ENCODE measurements at places on chromosomes 3 and 15.

GRCh38 chr3:153285194-153285641, 123.2 kb downstream of the RAP2B start:
- no peak for DNase-seq

GRCh38 chr3:128784232-128784631, 58.2 kb downstream of the RAB7A start:
- no peak for DNase-seq

DNA sequence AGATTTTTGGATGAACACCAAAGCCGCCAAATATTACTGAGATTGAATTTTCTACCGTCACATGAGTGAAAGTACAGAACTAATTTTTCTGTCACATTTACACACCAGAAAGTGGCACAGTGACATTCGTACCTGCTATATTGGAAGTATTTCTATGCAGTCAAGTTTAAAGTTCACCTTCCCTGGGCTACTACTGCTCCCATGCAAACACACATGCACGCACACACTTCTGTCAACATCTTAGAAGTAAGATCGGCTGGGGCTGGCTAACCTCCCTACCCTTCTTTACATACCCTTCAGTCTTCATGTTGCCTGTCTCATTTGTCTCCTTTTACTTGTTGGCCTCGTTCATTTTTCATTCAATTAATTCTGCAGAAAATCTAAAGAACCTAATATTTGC, 19.0 kb upstream of the TM4SF1 start:
- no peak for DNase-seq

DNA sequence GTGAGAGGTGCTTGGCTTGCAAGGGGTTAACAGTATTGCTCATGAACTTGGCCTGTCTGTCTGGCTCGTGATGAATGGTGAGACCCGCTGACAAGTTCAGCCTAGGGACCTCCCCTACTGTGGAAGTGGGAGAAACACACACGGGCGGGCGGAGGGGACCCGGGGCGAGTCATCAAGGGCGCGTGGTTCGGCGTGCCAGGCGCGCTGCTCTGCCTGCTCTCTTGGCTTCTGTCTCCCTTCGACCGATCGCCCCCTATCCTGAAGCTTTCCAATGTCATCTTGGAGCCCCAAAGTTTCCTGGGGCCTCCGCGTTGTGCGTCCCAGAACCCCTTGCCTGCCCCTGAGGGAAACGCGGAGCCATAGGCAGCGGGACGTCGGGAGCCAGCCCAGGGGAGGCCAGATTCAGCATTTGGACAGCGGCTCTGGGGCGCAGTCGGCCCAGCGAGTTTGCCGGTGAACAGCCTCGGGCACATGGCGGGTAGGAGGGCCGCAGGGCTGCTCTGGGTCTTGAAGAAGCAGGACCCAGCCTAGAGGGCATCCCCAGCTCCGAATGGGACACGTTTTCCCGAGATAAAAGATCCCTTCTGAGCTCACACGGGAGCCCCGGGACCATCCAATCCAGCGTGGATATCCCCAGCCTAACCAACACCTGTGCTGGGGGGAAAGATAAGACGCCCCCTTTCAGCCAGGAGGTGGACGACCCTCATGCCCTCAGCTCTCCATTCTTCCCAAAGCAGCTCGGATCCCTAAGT, 27.0 kb upstream of the POLG start:
- peak; percentile 84 for DNase-seq

GRCh38 chr3:30615615-30616346, 9.4 kb downstream of the TGFBR2 start:
- DNase-seq: no peak

DNA sequence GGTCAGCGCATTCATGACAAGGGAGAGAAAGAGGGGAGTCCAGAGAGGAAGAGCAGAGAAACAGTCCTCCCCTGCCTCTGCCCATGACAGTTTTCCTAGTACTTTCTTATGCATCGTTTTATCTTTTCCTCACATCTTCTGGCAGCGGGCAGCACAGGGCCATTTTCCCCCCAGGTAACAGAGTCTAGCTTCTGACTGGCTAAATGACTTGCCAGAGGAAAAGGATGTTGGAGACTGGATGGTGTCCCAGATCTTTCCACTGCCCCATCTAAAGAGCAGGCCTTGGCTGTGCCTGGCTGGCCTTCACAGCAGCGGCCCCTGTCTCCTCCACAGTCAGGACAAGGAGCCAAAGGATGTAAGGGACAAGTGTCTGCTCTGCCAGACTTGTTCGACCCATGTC, 59.3 kb downstream of the CTDSPL start:
- DNase-seq: no peak

- no peak for DNase-seq
These were observed 765.1 kb downstream of the ROBO1 start for GRCh38 chr3:79002465-79003372.

GRCh38 chr3:22960105-22960984, 242.8 kb upstream of the UBE2E2 start:
- DNase-seq: no peak

DNA sequence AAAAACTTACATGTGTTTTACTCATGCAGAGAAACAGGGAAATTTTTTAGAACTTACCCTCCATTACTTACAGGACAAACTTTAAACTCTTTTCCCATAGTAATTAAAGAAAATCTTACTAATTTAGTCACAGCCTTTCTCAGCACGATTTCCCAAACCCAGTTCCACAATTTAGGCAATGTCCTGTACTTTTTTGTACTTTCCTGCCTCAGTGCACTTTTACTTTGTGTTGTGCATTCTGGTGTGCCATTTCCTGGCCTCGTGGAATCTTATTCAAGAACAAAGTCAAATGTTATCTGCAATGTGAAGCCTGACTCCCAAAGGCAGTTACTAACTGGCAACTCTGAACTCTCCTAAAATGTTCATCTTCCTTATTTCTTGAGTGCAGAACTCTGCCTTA, 1.9 kb downstream of the SLC33A1 start:
- no peak for DNase-seq

DNA sequence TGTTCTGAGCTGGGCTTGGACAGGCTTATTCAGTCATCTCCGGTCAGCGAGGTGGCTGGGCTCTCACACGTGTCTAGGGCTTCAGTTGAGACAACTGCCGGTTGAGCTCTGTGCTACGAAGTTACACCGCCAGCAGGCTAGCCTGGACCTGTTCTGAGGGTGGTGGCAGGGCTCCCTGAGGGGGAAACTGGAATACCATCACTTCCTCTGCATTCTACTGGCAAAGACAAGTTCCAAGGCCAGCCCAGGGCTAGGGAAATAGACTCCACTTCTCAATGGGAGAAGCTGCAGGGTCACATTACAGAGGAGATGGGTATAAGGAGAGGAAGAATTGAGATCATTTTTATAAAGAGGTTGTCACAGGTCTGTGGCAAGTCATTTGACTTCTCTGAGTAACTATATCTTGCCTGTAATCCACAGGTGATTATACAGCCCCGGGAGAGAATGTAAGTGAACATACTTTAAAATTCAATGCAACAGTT, 106.8 kb upstream of the IL12A start:
- DNase-seq: no peak

- no peak for DNase-seq
These were observed 102.9 kb upstream of the NR2E3 start for GRCh38 chr15:71707230-71708050.

DNA sequence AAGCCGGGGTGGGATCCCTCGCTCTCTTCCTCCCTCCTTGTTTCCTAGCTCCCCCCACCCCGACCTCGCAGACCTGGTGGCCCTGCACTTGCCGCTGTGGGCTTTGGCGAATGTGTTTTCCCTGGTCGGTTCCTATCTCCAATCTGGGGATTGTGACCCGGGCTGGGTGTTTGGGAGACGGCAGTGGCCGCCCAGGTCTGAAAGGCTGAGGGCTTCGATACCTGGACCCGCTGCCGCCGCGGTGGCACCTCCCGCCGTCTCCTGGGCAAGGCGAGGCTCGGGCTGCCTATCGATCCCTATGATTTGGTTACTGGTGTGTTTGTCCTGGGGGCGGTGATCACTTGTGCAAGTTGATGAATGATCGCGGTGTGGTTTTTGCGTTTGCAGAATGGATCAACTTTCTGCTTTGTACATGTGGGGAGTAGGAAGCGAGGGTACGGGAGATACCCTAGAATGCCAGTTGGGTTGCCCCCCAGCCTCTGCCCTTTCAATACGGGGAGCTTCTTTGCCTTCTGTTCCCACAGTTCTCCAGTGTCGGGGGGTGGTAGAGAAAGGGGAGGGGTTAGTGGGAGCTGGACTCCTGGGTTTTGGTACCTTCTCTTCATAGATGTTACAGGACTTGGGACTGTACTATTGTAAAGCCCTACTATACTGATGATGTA, 3.0 kb downstream of the BBX start:
- peak; percentile 74 for DNase-seq

DNA sequence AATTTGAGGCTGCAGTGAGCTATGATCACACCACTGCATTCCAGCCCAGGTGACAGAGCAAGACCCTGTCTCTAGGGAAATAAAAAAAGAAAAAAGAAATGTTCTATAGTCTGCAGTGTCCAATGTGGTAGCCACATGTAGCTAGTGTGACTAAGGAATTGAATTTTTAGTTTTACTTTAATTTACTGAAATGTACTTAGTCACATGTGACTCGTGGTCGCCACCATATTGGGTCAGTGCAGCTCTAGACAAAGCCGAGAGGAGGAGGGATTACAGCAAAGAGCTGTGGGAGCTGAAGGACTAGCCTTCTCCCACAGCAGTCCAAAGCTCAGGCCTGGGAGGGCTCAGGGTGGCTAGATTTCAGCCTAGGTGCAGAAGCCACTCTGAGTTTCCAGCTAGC, 65.9 kb upstream of the NTRK3 start:
- DNase-seq: no peak

DNA sequence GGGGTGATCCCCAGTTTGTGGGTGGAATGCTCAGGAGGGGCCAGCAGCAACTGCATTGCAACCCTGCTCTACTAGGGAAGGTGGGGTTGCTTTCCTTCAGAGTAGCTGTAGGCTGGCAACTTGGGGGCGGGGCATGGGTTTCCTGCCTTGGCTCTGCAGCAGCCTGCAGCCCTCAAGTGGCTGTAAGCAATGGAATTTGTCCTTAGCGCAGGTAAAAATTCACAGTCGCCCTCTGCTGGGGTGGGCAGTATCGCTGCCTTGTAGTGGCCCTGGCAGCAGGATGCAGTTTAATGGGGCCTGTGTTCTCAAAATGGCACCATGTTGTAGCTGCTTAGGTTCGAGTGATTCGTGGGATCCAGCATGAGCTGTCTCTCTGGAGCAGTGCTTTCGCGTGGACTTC, 29.8 kb downstream of the STT3B start:
- DNase-seq: no peak

DNA sequence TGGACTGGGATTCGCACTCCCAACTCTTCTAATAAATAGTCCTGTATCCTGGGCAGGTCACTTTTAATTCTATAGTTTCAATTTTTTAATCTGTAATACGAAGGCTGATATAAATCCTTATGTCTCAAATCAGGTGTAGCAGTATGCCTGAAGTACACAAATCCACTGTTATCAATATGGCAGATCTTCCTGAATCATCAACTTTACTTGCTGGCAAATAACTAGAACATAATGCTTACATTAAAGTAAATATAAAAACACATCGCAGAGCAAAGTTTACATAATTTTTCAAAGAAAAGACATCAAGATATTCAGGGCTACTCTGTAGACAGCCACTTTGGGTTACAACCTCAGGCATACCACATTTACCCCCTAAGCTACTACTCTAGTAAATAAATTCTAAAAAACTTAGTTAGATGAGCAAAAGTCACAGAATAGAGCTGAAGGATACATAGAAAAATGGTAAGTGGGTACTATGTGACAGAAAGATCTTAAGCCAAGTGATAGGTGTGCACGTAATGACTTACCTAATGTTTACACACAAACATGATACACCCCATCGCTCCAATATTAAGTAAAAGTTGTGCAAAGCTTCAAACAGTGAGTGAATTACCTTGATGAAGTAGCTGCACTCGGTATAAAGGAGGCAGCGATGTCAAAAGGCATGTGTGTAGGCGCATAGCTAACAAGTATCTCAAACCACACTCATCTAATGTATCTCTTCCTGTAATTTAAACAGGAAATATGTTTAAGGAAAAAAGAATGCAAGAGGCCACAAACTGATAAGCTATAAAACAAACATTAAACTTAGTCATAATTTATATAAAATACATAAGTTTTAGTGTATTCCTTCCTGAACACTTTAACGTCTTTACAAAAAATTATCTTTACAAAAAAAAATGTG, 127.9 kb downstream of the DMXL2 start:
- no peak for DNase-seq

- no peak for DNase-seq
These were observed 91.9 kb upstream of the SNRPA1 start for GRCh38 chr15:101386967-101387366.

GRCh38 chr3:9692416-9692815, 11.2 kb upstream of the CPNE9 start:
- DNase-seq: no peak

Data from activated CD8-positive, alpha-beta memory T cell treated with anti-CD3 and anti-CD28 coated beads for 24 hours (primary cell).